ENCODE measurements at places on chromosomes 6 and 20. TPM values are rescaled to one million over a fixed set of nuclear protein-coding genes. Genes with fewer than 3 reads are reported as not detected.

Gene TXLNB
- 1.0 TPM for total RNA-seq

Gene FILIP1
- 31.4 TPM for total RNA-seq

Gene TPD52L2
- total RNA-seq = 66.0 TPM

Gene WFDC5
- not detected for total RNA-seq

Gene FHL5
- 16.0 TPM for total RNA-seq

Gene SLC17A2
- total RNA-seq = not detected

Gene SUMO4
- total RNA-seq = 3.7 TPM

Gene TFAP2D
- total RNA-seq = not detected

Gene LZTS3
- 19.1 TPM for total RNA-seq

Gene LAMP5
- not detected for total RNA-seq

Gene MLN
- total RNA-seq = not detected

Gene HDGFL1
- total RNA-seq = not detected

Gene PLTP
- total RNA-seq = 65.9 TPM
